LHCN-M2 (cell line): ENCODE measurements at places on chromosomes 2 and 18. TPM values are rescaled to one million over a fixed set of nuclear protein-coding genes. Genes with fewer than 3 reads are reported as not detected.

GRCh38 chr2:37037771-37038170 lies 46.4 kb downstream of the HEATR5B start:
- no peak for DNase-seq

DNA sequence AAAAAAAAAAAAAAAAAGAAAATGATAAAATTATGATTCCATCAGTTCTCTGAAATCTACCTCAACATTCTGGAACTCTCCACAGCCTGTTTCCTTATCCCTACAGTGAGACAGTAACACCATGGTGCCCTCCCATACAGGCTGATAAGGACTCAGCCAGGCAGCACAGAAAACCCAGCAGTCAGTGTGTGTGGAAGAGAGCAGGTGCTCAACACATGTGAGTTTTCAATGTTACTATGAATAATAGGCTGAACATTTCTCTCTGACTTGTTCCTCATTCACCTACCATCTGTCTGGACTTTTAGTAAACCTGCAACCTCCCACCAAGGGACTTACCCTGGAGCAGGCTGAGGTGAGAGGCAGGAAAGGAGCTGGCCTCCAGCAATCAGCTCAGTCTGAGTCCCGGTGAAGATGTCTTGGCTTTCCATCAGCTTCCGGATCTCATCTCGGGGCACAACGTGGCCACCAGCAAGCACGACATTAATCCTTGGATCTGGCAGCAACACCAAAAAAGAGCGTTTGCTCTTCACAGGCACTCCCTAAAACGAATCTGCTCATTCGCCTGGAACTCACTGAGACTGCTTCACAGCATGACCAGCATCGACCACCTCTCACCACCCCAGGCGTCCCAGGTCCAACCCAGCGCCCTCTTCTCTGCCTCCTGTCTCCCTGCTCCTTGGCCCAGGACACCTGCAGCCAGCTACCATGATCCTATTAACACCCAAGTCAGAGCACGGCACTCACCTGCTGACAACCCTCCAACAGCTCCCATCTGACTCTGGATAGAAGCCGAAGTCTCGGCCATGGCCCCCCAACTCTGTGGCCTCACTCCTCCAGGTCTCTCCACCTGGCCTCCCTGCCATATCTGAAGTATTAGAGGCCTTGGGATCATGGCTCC lies 16.5 kb downstream of the PASK start:
- DNase-seq = no peak

DNA sequence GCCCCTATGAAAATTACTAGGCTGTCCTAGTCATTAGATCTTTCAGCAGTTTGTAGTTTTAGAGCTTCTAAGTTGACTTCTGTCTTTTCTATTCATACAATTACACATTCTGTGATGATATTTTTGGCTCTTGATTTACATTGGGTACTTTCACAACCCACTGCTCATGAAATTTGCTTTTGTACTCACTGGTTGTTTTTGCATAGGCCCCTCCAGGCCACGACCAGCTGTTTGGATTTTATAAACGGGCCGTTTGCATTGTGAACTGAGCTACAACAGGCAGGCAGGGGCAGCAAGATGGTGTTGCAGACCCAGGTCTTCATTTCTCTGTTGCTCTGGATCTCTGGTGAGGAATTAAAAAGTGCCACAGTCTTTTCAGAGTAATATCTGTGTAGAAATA lies 193.8 kb downstream of the RPIA start:
- no peak for DNase-seq

DNA sequence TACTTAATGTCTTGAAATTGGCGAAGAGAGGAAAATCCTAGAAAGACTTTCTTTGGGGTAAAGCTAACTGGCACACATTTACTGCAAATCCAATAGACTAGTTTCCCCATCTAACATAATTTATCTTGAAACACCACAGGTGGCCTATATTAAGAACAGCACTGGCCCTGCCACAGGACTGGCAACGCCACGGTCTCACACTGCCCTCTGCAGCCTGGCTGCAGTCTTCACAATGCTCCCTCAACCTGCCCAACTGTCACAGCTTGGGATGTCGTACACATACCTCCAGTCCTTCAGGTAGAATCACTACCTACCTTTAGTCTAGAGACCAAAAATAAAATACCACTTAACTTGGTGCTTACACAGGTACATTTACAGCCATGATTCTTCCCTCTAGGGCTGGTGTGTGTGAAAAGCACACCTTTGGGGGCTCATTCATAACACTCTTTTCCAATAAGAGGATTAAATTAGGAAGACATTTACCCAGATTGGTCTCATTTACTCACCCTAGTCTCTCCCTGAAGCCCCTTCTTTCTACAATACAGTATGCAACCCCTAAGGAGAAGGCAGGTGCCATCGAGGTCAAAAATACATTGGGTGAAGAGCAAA lies 222.2 kb downstream of the C1D start:
- DNase-seq = peak; percentile 59

DNA sequence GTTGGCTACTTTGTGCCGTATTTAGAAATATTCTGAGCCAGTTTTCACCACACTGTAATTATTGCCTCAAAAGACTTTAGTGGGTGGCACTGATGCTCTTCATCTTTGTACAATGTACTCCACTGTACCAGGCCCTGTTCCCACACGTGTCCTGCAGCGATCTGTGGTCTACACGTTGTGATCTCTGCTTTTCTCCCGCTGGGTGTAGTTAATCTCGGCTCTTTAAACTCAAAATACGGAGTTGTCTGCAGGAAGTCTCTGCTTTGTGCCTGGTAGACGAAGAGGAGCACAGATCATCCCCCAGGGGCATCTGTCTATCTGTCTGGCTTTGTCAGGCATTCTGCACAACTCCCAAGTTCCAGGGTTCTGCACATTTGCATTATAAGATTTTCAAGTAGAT lies 12.1 kb upstream of the GREB1 start:
- DNase-seq = no peak

LAMA1 gene
- total RNA-seq = 1.4 TPM in 2 replicates

CD8A gene
- not detected in 2 replicates for total RNA-seq

AQP12B gene
- not detected in 2 replicates for total RNA-seq

- no peak for DNase-seq
Measured at GRCh38 chr2:84443477-84443876, 15.6 kb downstream of the SUCLG1 start.

STPG4 gene
- 0.17 and 0.19 TPM in 2 replicates for total RNA-seq

DNA sequence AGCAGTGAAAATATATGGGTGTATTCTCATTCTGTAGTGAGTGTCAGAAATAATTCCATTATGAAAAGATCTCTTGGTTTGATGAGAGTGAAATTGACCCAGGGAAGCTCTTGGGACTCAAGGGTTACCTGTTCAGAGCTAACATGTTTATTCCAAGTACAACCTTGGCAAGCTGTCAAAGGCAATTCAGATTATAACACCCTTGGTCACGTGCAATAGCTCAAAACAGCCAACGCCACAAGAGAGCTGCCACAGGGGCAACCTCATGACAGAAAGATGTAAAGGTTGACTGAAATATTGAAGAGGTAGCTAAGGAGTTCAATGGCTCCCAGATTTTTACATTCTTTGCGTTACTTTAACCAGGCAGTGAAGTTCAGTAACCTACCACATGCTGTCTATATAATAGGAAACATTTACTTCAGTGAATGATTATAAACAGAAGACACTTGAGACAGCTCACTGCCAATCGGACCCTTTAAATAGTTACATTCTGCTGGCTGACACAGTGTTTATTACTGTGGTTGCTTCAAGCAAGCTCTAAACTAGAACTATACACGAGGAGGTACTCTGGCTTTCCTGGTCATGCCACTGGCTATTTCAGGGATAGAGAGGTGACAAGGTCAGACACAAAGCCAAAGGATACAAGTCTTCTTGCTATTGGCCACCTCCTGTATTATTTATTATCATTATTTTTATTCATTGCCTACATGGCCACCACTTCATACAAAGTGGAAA lies 187.3 kb downstream of the PID1 start:
- DNase-seq = no peak

DNA sequence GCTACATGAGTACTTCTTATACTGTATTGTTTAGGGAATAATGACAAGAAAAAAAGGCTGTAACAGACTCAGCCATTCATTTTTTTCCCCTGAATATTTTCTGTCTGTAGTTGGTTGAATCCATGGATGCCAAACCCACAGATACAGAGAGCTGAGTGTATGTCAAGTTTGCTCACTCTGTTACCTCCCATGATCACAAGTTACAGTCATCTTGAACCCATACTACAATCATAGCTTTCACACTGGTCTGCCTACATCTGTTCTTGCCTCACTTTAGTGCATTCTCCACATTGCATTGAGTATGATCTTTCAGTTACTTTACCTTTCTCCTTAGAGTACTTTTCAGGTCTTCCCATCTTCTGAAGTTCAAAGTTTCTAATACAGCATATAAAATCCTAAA lies 94.0 kb downstream of the BIRC6 start:
- no peak for DNase-seq

C2orf78 gene
- 0.06 TPM in 1 of 2 replicates, not detected in the other for total RNA-seq

APOB gene
- not detected in 2 replicates for total RNA-seq

DNA sequence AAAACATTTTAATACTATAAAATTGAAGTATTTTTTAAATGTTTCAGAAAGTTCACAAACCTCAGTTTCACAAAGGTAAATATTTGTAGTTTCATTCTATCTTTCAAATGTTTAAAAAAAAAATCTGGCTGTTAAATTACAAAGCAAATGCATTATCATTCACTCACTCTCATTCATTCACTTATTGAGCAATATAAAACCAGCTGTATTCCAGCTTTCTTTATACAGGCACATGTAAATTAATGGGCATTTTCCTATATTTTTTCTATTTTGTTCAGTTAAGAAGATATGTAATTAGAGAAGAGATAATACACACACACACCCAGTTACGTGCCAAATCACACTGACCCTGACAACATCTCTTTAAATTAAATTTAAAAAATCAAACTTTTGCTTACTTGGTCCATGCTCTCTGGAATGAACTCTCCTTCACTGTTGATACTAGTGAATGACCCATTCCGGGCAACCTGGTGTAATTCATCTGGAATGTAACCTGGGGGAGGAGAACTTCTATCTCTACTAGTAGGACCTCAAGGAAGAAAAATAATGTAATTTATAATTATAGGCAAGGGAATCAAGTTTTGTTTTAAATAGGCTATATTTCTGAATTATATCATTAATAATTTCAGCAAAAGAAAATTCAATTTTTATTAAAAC lies 32.5 kb upstream of the ERCC3 start:
- DNase-seq = no peak

GRCh38 chr2:173050684-173051083 lies 25.0 kb upstream of the MAP3K20 start:
- DNase-seq = no peak

DNA sequence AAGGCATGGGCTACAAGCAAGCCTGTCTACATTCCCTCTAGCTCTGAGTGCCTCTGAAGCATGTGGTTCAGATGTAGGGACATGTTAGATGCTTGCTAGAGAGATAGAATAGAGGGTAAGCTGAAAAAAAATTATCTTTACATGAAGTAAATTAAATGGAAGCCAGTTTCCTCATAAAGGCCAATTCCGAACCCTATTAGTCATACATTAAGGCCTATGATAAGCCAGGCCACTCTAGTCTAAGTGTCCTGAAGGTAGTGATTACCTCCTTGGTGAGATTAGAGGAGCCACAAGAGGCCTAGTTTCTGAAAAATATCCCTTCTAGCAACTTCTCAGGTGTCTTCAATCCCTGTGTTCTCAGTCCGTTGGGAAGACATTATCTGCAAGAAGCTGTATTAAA lies 72.4 kb upstream of the NPAS2 start:
- no peak for DNase-seq

DNA sequence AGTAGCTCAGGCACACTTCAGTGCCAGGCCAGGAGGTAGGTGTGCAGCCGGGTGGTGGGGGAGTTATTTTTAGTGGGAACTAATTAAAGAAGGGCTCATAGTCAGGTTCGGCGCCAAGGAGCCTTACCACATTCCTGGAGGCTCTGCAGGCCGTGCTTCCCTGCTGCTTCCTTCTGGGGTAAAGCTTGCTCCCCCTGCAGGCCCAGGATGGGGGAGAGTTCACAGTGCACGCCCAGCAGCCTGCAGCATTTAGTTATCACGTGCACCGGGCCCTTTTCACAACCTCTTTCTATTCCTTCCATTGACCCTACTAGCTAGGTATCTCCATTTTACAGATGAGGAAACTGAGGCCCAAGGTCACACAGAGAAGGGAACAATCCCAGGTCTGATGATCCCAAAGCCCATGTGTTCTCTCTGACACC lies 2.5 kb downstream of the KCNF1 start:
- DNase-seq = no peak

GRCh38 chr2:187554011-187554703 lies at the start of gene TFPI:
Gene TFPI, minus strand, starts transcription at chr2:187554435. Its CDS starts 50,667 bp downstream, at chr2:187503768.
- peak; percentile 89 for DNase-seq

ZC3H6 gene
- total RNA-seq = 4.4 and 6.2 TPM in 2 replicates

DNA sequence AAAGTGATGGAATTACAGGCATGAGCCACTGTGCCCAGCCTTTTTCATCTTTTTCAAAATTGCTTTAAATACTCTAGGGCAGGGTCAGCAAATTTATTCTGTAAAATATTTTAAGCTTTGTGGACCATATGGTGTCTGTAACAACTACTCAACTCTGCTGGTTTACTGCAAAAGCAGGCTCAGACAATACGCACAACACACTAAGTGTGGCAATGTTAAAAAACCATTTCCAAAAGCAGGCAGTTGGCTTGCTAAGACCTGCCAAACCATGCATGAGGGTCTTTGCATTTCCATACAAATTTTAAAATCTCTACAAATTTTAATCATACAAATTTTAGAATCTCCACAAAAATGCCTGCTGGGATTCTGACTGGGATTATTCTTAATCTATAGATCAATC lies 44.1 kb downstream of the YES1 start:
- no peak for DNase-seq

ZSWIM2 gene
- 0.06 TPM in 1 of 2 replicates, not detected in the other for total RNA-seq

GRCh38 chr2:117341690-117342089 lies 472.8 kb upstream of the DDX18 start:
- no peak for DNase-seq

ANO7 gene
- total RNA-seq = 0.29 and 1.6 TPM in 2 replicates

- peak; percentile 92 for DNase-seq
Measured at GRCh38 chr2:219460424-219460926, 25.8 kb downstream of the SPEG start.

GRCh38 chr2:97660775-97661389 lies 3.0 kb downstream of the ACTR1B start:
- peak; percentile 56 for DNase-seq

DNA sequence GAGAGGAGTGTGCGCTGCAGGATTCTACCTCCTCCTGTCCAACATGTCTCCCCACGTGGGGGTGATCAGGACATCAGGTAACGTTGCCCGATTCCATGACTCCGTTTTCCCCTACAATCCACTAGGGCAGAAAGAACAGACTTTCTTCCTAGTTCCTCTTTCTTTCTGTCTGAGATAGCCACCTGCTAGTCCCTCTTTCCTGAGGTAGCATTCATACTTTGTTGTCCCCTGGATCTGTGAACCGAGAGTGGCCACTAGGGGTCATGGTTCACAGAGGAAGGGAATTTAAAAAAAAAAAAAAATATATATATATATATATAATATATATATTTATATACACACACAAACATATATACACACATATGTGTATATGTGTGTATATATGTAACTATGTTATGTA lies 210.0 kb upstream of the ZNF521 start:
- DNase-seq = peak; percentile 33

G6PC2 gene
- not detected in 2 replicates for total RNA-seq

NPC1 gene
- 63.1 and 71.8 TPM in 2 replicates for total RNA-seq

MYCN gene
- total RNA-seq = not detected in 2 replicates

UPP2 gene
- not detected in 2 replicates for total RNA-seq
